Breast epithelium (tissue), 4 donors: ENCODE measurements at places on chromosomes 1 and 21. TPM values are rescaled to one million over a fixed set of nuclear protein-coding genes. Genes with fewer than 3 reads are reported as not detected.

ST6GALNAC3 gene
- total RNA-seq: 8.5 TPM

AGTRAP gene
- total RNA-seq: 74.7 TPM

VWA5B1 gene
- total RNA-seq: not detected

DNA sequence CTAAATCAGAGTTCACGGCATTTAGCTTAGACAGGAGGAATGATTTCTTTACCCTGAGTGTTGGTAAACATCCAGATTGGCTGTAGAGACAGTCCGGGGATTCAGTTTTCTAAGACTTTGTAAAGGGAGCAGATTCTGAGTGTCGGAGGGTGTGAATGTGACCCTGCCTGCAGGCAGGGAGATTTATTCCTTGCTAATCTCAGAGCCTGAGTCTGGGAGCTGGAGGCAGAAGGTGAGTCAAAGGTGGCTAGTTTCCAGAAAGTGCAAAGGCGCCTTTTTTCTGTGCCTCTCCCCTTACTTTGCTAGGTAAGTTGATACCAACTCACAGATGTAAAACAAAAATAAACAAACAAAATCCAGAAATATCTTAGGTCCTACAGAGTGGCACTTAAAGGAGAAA is 11.7 kb downstream of the ATP1B1 start:
- no peak for DNase-seq

SPAG17 gene
- 1.3 TPM for total RNA-seq
